ENCODE measurements at places on chromosomes 6 and 20.

DNA sequence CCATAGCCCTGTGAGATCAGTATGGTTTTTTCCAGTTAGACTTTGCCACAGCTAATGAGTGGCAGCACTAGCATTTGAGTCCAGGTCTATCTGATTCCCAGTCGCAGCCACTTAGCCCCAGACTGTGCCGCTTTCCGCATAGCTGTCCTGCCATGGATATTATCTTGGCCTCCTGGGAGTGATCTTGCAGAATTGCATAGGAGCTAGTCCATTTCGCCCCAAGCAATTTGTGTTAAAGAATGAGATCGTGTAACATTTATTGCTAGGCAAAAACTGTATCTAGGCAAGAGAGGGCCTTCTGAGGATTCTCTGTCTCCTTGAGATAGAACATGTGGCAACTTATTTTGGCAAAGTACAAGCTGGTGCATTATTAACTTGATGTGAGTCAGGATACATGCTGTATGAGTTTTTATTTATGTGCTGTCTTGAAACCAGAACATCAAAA is 74.2 kb downstream of the EZR start:
- no peak for DNase-seq

- no peak for DNase-seq
Observed at GRCh38 chr20:16441546-16442164, 131.6 kb downstream of the KIF16B start.

- DNase-seq, result no peak
Observed at GRCh38 chr6:166162599-166163342, 4.9 kb downstream of the TBXT start.

DNA sequence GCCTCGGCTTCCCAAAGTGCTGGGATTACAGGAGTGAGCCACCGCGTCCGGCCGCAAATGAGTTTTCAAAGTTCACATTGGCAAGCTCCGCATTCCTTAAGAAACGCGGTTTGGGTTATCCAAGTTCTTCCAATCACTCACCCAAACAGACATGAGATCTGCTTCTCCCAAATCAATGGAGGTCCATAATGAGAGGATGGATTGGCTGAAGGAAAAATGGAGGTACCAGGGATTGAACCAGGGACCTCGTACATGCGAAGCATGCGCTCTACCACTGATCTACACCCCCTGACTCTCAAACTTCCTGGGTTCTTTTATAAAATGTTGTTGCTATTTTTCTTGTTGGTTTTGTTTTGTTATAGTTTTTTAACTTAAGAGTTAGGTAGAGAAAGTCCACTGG is 170.0 kb downstream of the GPX5 start:
- DNase-seq, result no peak

- DNase-seq, result no peak
Observed at GRCh38 chr6:148969603-148970061, 222.8 kb downstream of the UST start.

GRCh38 chr6:127468936-127469335 is 9.7 kb upstream of the KIAA0408 start:
- no peak for DNase-seq

DNA sequence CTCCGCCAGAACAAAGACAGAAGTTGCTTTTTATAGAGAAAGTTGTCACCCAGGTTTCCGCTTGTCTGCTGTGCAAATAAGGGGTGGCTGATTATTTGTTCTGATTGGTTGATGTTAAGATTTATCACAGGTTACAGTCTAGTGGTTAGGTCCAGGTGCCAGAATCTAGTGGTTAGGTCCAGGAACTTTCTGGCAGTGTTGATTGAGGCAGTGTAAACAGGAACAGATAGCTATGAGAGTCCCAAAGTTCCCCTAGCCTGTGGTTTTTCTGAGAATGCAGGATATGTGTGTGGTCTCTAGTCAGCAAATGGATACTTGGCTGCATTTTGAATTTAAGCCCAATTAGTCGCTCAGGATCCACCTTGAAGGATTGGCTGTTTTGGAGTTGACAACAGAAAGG is 148.0 kb downstream of the TMEM200A start:
- DNase-seq, result peak; percentile 84

DNA sequence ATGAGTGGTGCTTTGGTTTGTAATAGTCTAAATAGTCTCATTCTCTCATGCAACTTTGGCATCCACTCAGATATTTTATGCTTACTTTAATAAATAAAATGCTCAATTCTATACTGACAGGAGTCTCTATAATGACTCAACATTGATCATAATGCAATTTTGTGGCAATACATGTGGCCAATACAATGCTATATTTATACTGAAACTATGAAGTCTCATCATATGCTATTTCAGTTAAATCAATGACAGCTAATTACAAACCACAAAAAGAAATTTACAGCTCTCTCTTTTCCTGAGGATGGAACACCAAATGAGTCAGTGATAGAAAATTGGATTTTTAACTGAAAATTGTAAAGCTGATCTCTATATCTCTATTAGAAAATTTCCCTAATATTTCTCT is 77.1 kb downstream of the WASF1 start:
- DNase-seq, result no peak

DNA sequence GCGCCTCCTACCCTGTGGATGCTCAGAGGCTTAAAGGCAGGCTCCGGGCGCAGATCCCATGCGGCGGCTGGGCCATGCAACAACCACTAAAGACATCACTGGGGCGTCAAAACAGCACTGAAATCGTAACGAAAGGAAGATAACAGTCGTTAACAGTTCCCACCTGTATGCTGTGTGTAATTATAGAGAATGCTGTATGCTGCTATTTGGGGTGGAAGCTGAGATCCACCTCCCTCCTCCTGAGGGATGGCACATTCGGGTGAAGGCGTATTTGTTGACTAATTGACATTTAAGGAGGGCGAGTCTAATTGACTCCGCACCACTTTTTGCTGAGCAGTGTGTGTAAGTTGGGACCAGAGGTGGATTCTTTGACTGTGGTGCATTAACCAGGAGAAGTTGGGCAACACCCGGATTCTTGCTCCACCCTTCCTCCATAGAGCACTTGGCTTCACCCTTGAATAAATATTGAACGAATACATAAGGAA is 687 bp downstream of the SLC35A1 start:
- peak; percentile 45 for DNase-seq

- DNase-seq, result no peak
Observed at GRCh38 chr6:125962900-125963497, 6.4 kb downstream of the HINT3 start.

DNA sequence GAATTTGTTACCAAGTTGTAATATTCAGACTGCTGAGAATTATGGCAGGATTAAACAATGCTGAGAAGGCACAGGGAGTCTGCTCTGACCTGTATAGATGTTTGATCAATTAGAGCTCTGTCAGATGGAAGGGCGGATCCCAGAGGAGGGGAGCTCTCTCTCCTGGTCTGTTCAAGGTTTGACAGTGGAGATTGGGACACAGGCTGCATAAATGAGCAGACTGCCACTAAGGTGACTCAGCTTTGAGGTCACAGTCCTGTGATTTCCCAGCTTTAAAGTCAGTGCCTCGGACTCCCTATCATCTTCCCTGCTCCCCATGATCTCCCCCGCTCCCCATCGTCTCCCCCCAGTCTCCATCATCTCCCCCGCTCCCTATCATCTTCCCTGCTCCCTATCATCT is 59.2 kb upstream of the SLC22A23 start:
- no peak for DNase-seq

- DNase-seq, result no peak
Observed at GRCh38 chr6:106184629-106185028, 98.5 kb downstream of the PRDM1 start.

DNA sequence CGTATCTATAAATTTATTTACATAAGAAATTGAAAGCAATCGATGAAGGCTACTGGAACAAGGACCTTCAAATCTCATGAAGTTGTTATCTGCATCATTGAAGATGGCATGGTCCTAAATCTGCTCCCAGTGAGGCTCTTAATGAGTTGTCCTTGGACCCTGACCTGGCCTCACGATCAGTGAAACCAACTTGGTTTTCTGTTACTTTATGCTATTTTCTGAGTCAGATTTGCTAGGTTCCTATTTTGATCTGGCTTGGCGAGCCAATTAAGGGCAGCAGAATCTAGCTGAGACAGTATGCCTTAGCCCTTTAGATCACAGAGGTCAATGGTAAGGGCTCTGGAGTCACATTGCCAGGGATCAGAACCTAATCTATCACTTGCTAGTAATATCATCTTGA is 30.1 kb upstream of the NOX3 start:
- DNase-seq, result no peak

GRCh38 chr20:39800111-39800510 is 838.0 kb downstream of the DHX35 start:
- DNase-seq, result no peak

- no peak for DNase-seq
Observed at GRCh38 chr20:20761301-20761700, 48.9 kb upstream of the RALGAPA2 start.

- no peak for DNase-seq
Observed at GRCh38 chr6:61193771-61194170, 1092.3 kb downstream of the KHDRBS2 start.

GRCh38 chr20:60473211-60473610 is 515.0 kb downstream of the CDH26 start:
- DNase-seq, result no peak

DNA sequence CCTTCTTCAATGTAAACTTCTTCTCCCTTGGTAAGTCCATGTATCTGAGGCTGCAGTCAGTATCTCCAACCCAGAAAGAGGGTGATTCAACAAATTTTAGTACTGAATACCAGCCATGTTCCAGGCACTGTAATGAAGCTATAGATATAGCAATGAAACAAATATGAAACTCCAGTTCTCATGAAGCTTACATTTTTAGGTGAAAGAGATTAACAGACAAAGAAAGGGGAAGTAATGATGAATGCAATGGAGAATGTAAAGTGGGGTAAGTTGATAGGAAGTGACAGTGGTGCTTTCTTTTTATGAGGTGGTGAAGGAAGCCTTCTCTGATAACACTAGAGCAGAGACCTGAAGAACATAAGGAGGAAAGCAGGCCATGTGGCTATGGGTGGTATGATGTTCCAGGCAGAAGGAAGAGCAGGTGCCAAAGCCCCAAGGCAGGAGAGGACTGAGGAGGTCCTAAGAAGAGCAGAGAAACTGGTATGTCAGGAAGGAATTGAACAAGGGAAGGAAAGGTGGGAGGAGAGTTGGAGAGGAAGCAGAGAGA is 143.6 kb downstream of the TFAP2B start:
- no peak for DNase-seq

DNA sequence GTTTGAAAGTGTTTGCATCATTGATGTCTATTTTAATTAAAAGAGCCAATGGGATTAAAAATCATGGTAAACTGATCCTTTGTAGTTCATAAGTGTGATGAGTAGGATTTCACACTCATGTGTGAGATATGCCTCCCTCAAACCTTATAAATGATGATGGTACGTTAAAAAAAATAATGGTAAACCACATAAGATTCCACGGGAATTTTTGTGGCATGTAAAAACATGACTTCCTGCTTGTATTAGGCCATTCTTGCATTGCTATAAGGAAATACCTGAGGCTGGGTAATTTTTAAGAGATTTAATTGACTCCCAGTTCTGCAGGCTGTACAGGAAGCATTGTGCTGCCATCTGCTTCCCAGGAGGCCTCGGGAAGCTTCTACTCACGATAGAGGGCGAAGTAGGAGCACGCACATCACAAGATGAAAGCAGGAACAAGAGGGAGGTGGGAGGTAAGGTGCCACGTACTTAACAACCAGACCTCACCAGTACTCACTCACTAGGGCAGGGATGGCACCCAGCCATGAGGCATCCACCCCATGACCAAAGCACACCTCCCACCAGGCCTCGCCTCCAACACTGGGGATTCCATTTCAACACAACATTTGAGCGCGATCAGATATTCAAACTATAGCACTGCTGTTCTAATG is 187.6 kb upstream of the QKI start:
- no peak for DNase-seq

DNA sequence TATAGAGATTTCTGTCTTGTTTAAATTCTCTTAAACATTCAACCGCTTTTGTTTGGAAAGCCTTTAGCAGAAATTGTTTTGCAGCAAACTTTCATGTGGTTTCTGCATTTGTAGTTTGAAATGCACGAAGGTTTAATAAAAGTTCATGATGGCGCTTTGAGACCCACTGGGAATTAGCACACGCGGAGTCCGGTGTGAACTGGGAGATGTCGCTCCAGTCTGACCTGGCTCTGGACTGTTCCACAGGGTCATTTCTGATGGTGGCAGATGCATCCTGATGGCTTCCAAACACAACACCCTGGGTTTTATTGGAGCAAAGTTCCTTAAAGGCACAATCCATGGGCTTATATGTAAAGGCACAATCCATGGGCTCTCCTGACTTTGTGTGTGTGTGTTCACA is 78.1 kb upstream of the MTHFD1L start:
- DNase-seq, result no peak

DNA sequence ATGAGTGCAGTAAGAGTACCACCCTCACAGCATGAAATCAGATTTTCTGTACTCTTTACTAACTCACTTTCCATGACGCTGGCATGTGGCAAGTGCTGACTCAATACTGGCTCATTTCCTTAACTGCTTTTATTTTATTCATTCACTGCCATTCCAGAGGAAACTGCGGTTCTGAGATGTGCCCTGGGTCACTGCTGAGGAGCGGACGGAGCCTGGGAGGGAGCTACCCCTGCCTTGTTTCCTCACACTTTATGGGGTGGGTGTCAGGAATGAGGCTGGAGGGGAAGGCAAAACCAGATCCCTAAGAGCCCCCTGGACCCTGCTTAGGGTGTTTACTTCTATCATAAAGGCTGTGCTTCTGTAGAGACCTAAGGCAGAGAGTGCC is 14.4 kb downstream of the NT5E start:
- DNase-seq, result no peak

- DNase-seq, result no peak
Observed at GRCh38 chr20:2237059-2237458, 58.7 kb upstream of the TGM3 start.

DNA sequence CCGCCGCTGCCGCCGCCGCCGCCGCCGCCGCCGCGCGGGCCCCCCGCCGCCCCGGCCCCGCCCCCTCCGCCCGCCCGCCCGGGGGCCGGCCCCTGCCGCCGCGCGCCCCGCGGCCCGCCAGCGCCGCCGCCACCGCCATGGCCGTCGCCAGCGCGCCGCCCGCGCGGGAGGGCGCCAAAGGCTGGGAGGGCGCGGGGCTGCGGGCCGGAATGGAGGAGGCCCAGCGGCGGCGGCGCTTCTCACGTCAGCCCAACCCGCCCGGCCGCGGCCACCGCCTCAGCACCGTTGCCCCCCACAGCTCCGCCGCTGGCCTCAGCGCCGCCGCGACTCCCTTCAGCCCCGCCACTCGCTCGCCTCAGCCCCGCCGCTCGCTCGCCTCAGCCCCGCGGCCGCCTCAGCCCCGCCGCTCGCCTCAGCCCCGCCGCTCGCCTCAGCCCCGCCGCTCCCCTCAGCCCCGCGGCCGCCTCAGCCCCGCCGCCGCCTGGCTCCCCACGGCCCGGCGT is 258 bp downstream of the PHF10 start:
- DNase-seq, result peak; percentile 34

DNA sequence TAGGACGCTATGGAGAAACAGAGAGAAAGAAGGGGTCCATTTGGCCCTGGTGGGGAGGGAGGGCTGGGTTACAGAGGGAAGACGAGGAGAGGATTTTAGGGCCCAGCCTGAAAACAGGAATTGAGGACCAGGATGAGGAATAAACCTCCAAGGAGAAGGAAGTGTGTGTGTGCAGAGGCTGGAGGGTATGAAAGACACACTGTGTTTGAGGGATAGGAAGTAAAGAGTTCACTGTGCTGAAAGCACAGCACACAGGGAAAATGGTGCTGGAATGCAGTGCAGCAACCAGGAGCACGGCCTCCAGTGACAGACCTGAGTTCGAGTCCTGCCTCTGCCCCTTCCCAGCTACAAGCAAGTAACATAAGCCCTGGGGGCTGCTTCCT is 7.8 kb downstream of the MBOAT1 start:
- no peak for DNase-seq

GRCh38 chr6:35569011-35569461 is 56.3 kb upstream of the TULP1 start:
- no peak for DNase-seq

- DNase-seq, result no peak
Observed at GRCh38 chr6:30618270-30618797, 694 bp downstream of the MRPS18B start.

Data from CD4-positive, alpha-beta T cell treated with Interleukin-15 for 1 hour (primary cell).